NCI-H1092 (cell line): ENCODE measurements at places on chromosomes 2 and 18.

DNA sequence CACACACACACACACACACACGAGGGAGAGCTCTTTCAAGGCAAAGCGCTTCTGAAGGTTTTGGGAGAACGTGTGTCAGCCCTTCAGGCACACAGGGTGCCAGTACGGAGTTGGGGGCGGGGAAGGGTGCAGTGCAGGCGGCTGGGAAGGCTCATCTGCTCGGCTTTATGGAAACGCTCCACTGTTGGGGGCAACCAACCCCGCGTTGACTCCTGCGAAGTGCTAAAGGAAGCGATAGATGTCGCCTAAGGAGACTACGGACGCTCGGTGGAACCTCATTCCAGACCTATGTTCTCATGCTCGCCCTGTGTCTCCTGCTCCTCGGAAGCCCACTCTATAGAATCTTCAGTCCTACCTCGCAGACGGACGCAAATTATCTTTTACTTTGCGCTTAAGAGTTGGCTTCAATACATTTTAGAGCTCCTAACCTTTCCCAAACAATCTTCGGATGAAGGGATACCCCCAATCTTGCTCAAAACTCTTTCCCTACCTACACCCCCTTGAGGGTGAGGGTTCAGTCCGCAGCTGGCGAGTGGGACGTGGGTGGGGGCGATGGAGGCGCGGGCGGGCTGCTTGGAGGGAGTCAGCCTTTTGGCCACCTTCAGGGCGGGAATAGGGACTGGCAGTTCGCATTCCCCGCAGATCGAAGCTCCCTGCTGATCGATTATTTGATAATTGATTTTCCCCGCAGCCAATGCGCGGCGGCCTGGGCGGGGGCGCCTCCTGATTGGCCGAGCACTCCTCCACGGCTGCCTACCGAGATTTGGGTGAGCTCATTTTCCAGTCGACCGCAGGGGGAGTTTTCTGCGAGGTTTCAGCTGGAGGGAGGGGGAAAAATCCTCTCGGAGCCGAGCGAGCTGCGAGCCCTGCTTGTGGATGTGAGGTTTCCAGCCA lies 1.9 kb upstream of the MEIS1 start:
- peak; percentile 92 for DNase-seq

GRCh38 chr18:48475635-48476549 lies 62.9 kb upstream of the CTIF start:
- peak; percentile 71 for DNase-seq

- no peak for DNase-seq
These were observed 5.2 kb downstream of the GALR1 start for GRCh38 chr18:77254711-77255405.

GRCh38 chr2:26584656-26585055 lies 56.5 kb downstream of the CIB4 start:
- no peak for DNase-seq

- no peak for DNase-seq
These were observed 9.7 kb downstream of the CMPK2 start for GRCh38 chr2:6855860-6856547.

- no peak for DNase-seq
These were observed 88.3 kb downstream of the SOWAHC start for GRCh38 chr2:109702250-109702985.

GRCh38 chr2:32564417-32565035 lies 63.3 kb upstream of the TTC27 start:
- no peak for DNase-seq

GRCh38 chr2:68925295-68925896 lies 27.3 kb downstream of the GKN2 start:
- peak; percentile 16 for DNase-seq

DNA sequence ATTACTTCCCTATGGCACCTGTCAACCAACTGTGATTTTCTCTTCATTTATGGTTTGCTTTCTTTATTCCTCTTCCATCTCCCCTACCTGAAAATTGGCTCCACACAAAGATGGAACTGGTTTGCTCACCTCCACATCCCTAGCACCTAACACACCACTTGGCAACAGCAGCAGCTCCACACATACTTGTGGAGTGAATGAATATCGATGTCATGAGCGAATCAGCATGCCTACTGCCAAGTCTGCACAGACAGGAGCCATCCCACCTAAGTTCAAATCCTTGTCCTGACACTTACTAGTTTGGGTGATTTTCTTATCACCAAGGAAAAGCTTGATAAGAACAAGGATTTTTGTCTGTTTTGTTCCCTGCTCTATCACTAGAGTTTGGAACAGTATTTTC lies 191.4 kb upstream of the TMEM200C start:
- DNase-seq = no peak
